ENCODE measurements at places on chromosomes 12 and 14. TPM values are rescaled to one million over a fixed set of nuclear protein-coding genes. Genes with fewer than 3 reads are reported as not detected.

Gene MANSC1
- total RNA-seq, result 6.9 TPM

Gene CMA1
- 3.2 TPM for total RNA-seq

Gene VASH1
- total RNA-seq, result 17.3 TPM

Gene SIRT4
- 2.3 TPM for total RNA-seq

Gene OTX2
- total RNA-seq, result not detected

Gene CRACR2A
- total RNA-seq, result 6.2 TPM

Gene KRT7
- total RNA-seq, result 147 TPM

Gene FAM186B
- total RNA-seq, result 0.16 TPM

Gene SLC39A2
- total RNA-seq, result 1.2 TPM

Gene CHGA
- total RNA-seq, result 3.8 TPM

Gene KLRC1
- total RNA-seq, result 2.4 TPM

Gene B4GALNT1
- 3.6 TPM for total RNA-seq

Gene BDKRB1
- total RNA-seq, result 3.0 TPM

Gene LGMN
- 76.5 TPM for total RNA-seq

Gene ADAM21
- total RNA-seq, result not detected

Gene SYT1
- total RNA-seq, result 13.8 TPM

Gene AGAP2
- total RNA-seq, result 1.4 TPM

Gene LRFN5
- 45.9 TPM for total RNA-seq

Gene LRIG3
- total RNA-seq, result 139 TPM
